AG08396 (cell line): ENCODE measurements at places on chromosomes 3 and 15.

GRCh38 chr15:79769933-79770759 lies 126.7 kb downstream of the MTHFS start:
- DNase-seq, result no peak

DNA sequence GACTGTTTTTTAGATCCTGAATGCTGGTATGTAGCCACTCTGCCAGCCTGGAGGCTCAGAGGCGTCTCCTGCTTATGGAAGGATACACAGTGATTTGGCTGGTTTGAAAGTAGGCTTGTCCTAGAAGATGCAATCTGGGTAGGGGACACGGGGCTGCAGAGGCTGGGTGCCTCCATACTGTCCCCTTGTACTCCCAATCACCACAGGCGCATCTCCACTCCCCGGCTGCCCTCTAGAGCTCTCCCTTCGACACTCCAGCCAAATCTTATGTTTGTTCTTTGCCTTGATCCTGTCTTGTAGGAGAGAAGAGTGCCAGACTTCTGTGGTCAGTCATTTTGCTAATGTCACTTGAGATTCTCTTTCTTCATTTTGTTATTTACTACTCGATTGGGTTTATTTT lies 168.8 kb upstream of the THRB start:
- DNase-seq, result no peak

DNA sequence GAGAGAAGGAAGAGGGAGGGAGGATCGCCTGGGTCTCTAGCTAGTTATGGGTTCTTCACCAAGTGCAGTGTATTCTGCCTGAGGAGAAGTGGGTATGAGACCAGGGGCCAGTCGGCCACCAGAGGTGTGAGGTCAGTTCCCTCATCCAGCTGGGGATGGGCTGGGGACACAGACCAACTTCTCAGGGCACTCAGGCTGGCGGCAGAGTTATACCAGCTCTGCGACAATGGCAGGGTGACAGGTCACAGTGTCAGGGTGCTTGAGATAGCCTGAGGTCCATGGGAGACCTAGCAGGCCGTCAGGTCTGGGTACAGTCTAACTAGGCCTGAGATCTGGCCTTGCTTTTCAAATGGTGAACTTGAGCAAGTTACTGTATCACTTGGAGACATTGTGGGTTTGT lies 31.4 kb upstream of the PLXNA1 start:
- DNase-seq, result no peak

DNA sequence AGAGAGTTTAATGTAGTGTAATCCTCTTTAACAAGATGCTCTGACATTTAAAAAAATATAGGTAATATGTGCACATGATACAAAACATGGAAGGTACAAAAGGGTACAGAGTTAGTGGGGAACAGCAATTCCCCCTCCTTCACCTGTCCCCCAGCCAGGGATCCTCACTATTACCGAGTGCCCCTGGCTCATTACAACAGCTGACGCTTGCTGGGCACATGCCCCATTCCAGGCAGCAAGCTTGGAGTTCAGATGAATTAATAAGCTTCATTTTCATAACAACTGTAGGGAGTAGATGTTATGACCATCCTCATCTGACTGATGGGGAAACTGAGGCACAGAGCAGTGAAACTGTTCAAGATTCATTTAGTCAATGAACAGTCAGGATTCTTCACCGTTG lies 41.2 kb downstream of the PCSK6 start:
- no peak for DNase-seq

GRCh38 chr3:53865732-53866499 lies 16.0 kb downstream of the ACTR8 start:
- DNase-seq, result no peak

DNA sequence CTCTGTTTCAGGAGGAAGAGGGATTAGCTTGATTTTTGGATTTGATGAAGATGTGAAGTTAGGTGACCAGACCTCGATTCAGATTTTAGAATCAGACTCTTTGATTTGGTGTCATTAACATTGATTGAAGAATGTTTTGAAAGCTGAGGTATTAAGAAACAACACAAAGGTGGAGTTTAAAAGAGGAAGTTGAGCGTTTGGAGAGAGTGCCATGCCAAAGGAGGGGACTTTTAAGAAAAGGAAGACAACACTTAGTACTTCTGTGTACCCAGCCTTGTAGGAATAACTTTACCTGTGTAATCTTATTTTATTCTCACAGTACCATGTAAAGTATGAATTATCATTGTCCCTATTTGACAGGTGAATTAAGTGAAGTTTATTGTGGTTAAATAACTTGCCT lies 34.4 kb downstream of the PPARG start:
- DNase-seq, result no peak

GRCh38 chr3:129663045-129663446 lies 56.6 kb upstream of the PLXND1 start:
- no peak for DNase-seq

GRCh38 chr15:59140422-59141226 lies 35.7 kb downstream of the CCNB2 start:
- no peak for DNase-seq

- no peak for DNase-seq
Measured at GRCh38 chr15:69805248-69805953, 292.3 kb downstream of the TLE3 start.

- DNase-seq, result no peak
Measured at GRCh38 chr15:39966521-39966920, 32.6 kb downstream of the EIF2AK4 start.

- no peak for DNase-seq
Measured at GRCh38 chr3:57837686-57838085, 81.6 kb downstream of the SLMAP start.

DNA sequence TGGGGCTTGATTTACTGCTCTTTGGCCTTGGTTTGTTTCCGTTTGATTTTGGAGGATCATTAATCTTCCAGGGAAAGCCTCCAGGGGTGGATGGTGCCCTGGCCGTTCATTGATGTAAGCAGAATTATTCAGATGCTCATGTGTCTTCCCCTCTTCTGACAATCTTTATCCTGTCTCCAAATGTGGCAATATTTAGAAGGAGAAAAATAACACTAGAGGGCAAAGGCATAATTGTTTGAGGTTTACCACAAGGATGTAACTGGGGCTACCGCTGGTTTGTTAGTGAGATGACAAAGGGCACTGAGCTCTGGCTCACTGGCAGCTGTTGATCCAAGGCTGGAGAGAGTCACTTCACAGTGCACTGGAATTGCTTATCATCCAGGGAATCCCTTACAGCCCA lies 18.2 kb upstream of the PLCL2 start:
- DNase-seq, result no peak

DNA sequence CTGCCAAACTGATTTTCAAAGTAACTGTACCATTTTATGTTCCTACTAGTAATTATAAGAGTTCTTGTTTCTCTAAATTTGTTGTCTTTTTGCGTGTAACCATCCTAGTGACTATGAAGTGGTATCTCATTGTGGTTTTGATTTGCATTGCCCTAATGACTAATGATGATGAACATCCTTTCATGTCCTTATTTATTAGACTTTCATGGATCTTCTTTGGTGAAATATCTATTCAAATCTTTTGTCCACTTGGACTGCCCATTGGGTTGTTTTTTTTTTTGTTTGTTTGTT lies 3.6 kb downstream of the OXSR1 start:
- no peak for DNase-seq

DNA sequence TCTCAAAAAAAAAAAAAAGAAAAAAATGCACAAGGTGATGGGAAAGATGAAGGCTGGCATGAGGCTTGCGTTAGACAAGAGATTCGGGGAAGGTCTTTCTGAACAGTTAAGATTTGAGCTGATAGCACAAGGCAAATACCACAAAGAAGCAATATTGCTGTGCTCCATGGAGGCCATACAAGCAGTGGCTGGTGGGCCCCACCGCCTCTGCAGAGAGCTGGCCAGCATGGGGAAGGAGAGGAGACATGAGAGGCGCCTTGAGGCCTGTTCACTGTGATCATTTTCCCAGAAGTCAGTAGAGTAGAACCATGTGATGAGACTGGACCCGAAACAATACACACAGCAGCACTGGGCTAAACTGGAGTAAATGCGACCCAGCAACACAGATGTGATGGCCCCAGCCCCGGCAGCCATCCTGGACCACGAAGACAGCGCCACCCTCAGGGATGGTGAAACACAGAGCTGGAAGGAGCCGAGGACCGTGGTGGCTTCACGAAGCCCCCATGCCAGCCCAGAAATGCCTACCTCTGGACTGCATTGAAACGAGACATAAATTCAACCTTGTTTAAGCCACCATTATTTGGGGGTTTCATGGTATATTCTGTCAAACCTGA lies 5.5 kb downstream of the XXYLT1 start:
- DNase-seq, result no peak

- DNase-seq, result peak; percentile 18
Measured at GRCh38 chr3:153756816-153757215, 364.4 kb upstream of the ARHGEF26 start.

GRCh38 chr3:39917065-39917773 lies 107.8 kb downstream of the MYRIP start:
- no peak for DNase-seq

- no peak for DNase-seq
Measured at GRCh38 chr3:3714572-3714971, 84.7 kb upstream of the LRRN1 start.

- no peak for DNase-seq
Measured at GRCh38 chr3:123642957-123643330, 58.1 kb upstream of the HACD2 start.

DNA sequence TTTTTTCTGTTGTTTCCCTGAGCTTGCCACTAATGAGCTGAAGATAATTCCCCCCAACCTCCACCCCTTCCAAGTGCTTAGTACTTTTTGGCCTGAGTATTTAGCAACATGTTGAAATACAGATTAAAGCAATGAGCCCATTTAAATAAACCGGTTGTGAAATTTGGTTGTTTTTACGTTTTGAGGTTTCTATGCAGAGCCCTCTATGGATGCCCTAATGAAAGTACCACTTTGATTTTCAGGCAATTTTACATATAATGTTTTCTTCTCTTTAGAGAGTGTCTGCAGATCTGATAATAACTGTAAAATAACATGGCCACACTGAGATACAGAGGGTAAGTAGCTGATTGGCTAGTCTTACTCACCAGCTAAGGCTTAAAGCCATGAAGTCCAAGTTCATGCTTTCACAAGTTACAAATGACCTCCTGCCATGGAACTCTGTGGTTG lies 139.4 kb upstream of the SLC7A14 start:
- DNase-seq, result no peak

GRCh38 chr3:169390741-169391305 lies 272.7 kb downstream of the MECOM start:
- DNase-seq, result no peak

DNA sequence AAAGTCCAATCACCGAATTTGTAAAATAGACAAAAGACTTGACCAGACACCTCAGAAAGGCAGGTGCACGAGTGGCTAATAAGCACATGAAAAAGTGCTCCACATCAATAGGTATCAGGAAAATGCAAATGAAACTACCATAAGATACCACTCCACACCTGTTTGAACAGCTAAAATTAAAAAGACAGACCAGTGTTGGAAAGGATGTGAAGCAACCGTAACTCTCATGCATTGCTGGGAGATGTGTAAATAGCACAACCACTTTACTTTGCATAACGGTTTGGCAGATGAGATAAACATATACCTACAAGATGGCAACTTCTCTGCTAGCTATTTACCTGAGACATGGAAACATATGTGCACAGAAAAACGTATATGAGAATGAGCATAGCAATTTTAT lies 56.9 kb downstream of the CADPS start:
- no peak for DNase-seq

DNA sequence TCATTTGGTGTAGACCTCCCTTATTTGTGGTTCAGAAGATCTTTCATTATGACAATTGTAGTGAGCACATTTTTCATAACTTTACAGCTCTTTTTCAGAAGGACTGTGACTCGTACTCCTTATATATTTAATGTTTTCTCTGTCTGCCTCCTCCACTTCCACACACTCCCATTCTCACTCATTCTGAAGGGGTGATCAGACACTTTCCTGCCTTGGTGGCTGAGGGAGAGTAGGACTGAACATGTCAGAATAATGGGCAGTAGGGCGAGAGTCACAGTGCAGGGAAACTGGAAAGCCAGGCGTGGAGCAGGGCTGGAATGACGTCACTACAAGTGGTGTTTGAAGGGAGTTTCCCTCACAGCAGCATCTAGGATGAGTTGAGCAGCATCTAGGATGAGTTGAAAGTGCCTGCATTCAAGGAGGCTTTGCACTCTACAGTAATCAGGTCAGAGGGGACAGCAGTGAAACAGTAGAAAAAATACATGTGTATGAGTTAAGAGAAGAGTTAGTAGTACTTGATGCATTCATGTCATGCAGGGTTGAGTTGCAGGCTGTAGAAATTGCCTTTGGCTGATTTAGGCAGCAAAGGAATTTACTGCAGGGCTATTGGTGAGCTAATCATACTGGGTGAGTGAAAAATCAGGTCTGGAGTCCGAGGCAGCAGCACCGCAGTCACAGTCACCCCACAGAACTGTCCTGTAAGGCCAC lies 36.3 kb upstream of the FBXL22 start:
- DNase-seq, result no peak

DNA sequence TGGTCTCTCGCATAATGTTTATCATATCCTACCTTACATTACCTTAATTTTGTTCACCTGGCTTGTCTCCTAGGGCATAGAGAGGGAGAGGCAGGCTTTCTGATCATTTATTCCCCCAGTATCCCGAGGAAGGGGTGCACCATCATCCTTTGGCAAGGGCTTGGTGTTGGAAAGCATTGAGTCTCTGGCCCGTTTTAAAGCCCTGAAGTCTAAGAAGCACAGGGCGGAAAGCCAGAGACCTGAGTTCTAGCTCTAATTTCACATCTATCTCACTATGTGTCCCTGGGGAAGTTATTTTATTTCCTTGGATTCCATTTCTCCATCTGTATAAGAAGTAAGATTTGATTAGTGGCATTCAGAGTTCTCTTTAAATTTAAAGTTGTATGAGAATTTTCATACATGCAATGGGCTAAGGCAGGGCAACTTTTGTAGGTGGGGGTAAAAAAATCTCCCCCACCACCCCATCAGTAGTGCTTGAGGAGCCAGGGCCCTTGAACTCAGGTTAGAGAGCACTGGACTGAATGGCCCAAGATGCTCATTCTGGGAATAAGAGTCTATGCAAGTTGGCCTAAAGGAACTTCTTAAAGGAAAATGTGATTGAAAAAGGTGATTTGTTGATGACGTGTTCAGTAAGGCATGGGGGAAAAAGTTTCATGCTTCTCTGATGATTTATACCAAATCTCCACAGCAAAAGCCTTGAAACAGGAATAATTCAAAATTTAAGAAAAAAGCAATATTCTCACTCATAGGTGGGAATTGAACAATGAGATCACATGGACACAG lies 10.1 kb downstream of the TMC3 start:
- DNase-seq, result no peak

- DNase-seq, result no peak
Measured at GRCh38 chr15:32923176-32923575, 205.4 kb downstream of the GREM1 start.

DNA sequence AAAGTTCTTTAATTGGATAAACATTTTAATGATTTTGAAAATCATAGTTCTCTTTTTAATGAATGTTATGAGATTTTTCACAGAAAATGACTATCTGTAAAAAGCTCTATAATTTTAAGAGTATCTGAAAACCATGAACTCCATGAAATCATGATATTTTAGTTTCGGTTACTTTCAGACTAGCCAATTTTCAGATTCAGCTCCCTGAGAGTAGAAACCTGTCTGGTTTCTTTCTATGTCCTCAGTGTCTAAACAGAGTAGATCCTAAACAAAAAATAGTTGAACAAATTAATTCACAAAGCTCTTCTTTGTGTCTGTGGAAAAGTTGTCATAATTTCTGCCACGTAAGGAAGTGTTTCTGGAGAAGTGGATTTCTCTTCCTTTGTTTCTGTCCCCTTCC lies 1247.7 kb downstream of the NSUN3 start:
- DNase-seq, result no peak
